ENCODE measurements at places on chromosomes 6 and 20. TPM values are rescaled to one million over a fixed set of nuclear protein-coding genes. Genes with fewer than 3 reads are reported as not detected.

RAB5IF gene
- total RNA-seq: 71.2 TPM

BCAS4 gene
- 1.5 TPM for total RNA-seq

EGFL8 gene
- 2.3 TPM for total RNA-seq

KCNS1 gene
- under 0.01 TPM for total RNA-seq

POPDC3 gene
- 0.39 TPM for total RNA-seq

LPIN3 gene
- total RNA-seq: 0.77 TPM

BHLHE23 gene
- total RNA-seq: not detected

ANKRD66 gene
- total RNA-seq: not detected

CD24 gene
- total RNA-seq: 0.38 TPM

TREM2 gene
- not detected for total RNA-seq

NOX3 gene
- not detected for total RNA-seq

TRAM2 gene
- 13.5 TPM for total RNA-seq

TMEM74B gene
- total RNA-seq: 0.26 TPM

MC3R gene
- total RNA-seq: not detected

TCEA2 gene
- 27.0 TPM for total RNA-seq

OVOL2 gene
- total RNA-seq: not detected

GABRR1 gene
- total RNA-seq: not detected
